Mononuclear cell (primary cell): ENCODE measurements at places on chromosomes 7 and 10. TPM values are rescaled to one million over a fixed set of nuclear protein-coding genes. Genes with fewer than 3 reads are reported as not detected.

AGMO gene
- not detected for total RNA-seq

NPY4R2 gene
- total RNA-seq = not detected

ENO4 gene
- not detected for total RNA-seq

C7orf33 gene
- not detected for total RNA-seq

SFTPD gene
- total RNA-seq = not detected

ITGA8 gene
- total RNA-seq = not detected

FOXI2 gene
- not detected for total RNA-seq

PON1 gene
- not detected for total RNA-seq

SEC31B gene
- total RNA-seq = 17.9 TPM
